ENCODE measurements at places on chromosomes 1 and 21.

DNA sequence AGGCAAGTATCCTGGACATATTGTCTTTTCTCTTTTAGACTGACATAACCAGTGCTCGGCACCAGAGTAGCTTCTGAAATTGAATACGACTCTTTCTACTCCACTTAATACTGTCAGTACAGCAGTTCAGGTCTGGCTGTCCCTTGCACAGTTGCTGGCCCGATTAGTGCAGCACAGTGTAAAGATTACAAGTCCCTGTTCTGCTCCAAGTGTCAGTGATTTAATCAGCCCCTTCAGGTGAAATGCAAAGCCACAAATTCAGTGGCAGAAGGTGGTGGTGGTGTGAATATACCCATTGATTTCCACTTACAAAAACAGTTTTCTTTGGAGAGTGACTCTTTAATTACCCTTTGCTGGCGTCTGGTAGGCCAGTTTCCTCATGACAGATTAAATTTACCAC lies 545.4 kb downstream of the ADGRL2 start:
- DNase-seq: no peak

DNA sequence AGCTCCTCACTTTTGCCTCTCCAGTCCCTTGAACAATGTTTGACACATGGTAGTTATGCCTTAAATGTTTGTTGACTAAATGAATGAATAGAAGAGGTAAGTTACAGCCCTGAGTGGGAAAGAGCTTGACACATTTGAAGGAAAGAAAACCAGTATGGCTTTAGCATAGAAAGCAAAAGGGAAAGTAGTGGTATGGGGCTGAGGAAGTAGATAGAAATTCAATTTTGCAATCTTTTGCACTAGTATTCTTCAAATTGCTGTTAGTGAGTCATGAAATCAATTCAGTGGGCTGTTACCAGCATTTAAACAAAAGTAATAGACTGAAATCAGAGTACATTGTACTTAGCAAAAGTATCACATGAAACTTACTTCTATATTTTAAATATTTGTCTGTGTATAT lies 21.1 kb downstream of the PLA2G4A start:
- no peak for DNase-seq

DNA sequence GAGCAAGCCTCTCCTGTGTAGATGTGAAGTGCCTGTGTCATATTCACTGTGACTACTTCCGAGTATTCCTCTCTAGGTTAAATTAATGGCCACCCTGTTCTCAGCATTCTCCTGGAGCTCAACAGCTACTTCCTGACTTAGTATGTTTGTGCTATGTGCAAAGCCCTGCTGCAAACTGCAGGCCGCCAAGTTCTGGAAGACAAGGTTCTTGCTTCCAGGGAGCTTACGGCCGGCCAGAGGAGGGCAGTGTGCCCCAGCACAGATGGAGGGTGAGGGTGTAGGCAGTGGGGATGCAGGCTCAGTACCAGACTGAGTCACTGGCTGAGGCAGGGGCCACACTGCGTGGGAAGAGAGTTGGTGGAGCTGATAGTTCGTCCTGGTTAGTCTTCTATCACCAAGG lies 43.2 kb downstream of the ELK4 start:
- no peak for DNase-seq

- no peak for DNase-seq
Observed at GRCh38 chr1:145795257-145795881, 28.5 kb downstream of the RNF115 start.

DNA sequence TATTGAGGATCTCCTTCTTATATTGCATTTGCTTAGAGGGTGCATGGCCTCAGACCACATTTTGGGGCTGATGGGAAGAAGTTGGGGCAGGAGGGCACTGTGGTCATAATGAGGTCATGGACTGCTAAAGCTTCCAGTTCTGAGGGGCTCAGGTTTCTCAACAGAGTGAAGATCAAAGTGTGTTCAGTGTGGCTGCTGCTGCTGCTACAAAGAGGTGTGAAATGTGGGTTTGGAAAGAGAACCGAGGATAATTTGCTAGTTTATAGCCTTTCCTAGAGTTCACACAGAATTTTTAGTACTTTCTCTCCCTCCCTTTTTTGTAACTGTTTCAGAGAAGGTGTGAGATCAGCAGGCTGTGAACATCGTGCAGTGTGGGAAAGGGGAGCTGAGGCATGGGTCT lies 73.3 kb downstream of the CACNA1E start:
- no peak for DNase-seq

GRCh38 chr1:166740668-166741276 lies 98.5 kb upstream of the POGK start:
- no peak for DNase-seq

DNA sequence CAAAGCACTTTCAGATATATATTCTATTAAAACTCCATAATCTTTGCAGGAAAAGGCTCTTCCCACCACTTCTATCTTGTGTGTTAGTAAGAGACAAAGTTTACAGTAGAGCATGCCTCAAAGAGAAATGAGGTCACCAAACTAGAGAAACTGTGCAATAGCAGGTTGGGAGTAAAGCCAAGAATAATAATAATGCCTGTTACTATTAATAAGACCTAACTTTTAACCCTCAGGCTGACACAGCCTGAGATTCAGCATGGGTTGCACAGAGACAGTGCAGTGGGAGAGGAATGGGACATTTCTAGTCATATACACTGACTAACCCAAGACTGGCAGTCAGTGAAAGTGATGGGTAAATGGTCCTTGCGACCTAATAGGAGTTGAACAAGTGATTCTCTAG lies 320.2 kb upstream of the NFIA start:
- DNase-seq: no peak

DNA sequence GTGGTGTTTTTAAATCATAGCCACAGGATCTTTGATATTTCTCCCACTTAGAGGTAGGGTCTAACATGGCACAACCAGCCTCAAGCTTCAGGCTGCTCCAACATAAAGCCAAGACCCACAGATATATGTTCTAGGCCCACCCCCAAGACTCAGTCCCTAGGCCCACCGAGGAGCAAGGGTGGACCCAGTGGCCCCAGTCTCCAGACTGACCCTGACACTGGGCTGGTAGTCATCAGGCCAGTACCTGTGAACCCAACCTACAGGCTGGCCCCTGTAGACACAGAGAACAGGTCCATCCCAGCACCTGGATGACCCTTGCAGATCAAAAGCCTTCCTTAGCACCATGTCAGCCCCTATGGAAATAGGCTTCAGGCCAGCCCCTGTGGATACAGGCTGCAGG lies 60.5 kb downstream of the NEGR1 start:
- no peak for DNase-seq

GRCh38 chr1:117832453-117832852 lies 97.0 kb downstream of the GDAP2 start:
- no peak for DNase-seq

- DNase-seq: no peak
Observed at GRCh38 chr1:28058971-28059878, 29.2 kb downstream of the EYA3 start.

GRCh38 chr1:114034567-114035303 lies 55.5 kb downstream of the OLFML3 start:
- no peak for DNase-seq

GRCh38 chr21:35864039-35864438 lies 196.3 kb downstream of the SETD4 start:
- no peak for DNase-seq

- no peak for DNase-seq
Observed at GRCh38 chr1:104621221-104621620, 871.5 kb downstream of the AMY1C start.

DNA sequence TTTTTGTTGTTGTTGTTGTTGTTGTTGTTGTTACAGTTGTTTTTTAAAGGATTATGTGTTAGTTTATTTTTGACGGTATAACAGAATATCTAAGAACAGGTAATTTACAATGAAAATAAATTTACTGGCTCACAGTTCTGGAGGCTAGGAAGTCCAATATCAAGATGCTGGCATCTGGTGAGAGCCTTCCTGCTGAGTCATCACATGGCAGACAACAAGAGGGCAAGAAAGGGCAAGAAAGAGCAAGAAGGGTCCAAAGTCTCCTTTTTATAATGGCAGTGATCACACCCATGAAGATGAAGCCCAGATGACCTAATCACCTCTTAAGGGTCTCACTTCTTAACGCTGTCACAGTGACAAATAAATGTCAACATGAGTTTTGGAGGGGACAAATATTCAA lies 142.1 kb downstream of the NEGR1 start:
- DNase-seq: no peak

DNA sequence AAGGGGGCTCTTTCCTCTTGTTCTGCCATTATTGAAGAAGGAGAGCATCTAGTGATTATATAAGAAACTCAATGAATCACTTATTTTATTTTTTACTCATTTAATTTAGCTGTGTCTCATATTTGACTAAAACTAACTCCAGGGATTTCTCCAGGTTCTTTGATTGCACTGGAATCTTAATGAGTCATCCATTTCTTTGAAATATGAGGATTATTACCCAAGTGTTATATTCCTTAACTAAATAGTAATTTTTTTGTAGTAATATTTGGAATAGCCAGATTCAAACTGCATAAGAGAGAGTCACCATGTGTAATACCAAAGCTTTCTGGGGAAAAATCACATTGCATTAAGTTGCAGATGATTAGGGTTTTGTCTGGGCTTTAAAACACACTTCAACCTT lies 59.5 kb downstream of the NTMT2 start:
- DNase-seq: no peak

- DNase-seq: no peak
Observed at GRCh38 chr1:85991261-85991660, 165.3 kb downstream of the COL24A1 start.

DNA sequence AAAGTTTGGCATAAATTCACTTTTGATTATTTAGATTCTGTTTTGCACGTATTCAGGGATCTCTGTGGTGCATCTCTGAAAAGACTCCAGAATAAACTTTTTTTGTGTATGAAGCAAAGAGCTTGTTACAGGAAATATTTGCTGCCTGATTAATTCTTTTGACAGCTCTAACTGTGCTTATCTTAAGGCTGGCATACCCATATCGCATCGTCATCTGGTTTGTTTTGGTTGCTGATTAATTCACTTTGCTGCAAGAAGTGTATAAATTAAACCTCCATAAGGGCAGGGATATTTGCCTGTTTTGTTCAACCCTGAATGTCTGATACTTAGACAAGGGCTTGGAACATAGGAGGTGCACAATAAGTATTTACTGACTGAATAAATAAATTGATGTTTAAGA lies 17.5 kb upstream of the DUSP10 start:
- DNase-seq: no peak

DNA sequence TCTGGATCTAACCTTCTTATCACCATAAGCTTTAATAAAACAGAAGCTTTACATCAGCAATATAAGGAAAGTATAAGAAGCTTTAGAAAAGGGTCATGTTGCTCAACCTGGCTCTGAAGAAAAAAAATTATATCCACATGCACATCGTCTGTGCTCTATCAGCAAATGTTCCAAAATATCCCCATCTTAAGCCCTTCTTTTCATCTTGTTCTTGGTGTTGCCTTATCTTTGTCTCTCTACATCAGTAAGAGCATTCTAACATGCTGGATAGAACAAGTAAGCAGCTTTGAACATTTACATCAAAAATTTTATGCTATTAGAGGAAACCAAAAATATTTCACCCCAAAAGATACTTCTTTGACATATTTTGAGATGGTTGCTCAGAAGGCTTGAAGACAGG lies 157.8 kb upstream of the SNX7 start:
- DNase-seq: no peak

DNA sequence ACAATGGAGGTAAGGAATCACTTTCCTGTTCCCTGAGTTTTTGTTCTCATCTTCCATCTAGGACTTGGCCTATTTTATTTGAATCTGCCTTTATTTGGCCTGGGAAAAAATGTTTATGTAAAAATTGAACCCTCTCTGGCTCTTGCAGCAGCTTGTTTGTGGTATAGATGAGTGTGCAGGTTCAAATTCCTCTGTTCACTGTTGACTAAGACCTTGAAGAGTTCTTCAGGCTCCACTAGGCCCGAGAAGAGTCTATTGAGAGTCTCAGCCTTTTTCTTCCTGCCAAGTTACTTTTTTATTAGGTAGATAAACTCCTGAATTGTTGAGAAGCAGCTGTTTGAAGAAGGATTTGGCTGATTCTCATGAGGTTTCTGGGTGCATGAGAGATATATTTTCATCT lies 248.8 kb upstream of the ADGRL2 start:
- DNase-seq: no peak

DNA sequence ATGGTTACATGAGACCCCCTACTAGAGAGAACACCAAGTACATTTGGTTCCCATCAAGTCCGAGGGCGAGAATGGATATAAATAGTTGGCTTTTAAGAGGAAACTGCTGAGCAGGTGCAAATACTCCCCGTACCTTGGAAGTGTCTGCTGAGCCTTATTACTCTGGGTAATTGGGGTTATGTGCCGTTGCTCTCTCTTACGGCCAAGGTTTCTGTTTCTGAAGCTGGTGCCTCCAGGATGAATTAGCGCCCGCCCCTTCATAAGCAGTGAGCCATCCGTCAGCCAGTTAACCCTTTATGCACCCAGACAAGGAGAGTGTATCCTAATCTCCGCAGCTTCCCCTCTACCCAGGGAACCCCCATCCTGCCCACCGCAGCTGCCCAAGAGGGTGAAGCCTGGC lies 90.4 kb upstream of the AJAP1 start:
- DNase-seq: no peak

- no peak for DNase-seq
Observed at GRCh38 chr1:31703431-31704270, at the start of gene COL16A1. TSS of gene COL16A1 (minus strand) at chr1:31704017. CDS start at chr1:31702193, 1,824 bp downstream.

- no peak for DNase-seq
Observed at GRCh38 chr1:8903908-8904650, 25.6 kb upstream of the ENO1 start.

DNA sequence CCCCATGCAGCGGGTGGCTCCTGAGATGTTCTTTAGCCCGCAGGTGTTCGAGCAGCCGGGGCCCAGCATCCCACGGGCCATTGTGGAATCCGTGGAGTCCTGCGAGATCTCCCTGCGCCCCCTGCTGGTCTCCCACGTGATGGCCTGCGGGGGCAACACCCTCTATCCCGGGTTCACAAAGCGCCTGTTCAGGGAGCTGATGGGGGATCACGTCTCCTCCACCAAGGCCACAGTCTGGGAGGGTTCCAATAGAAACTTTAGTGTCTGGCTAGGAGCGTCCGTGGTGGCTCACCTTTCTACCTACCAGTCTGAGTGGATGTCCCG lies 71.0 kb downstream of the ACTL8 start:
- peak; percentile 43 for DNase-seq

GRCh38 chr1:100077531-100077930 lies 55.2 kb downstream of the SASS6 start:
- no peak for DNase-seq

GRCh38 chr1:95169548-95169947 lies 52.4 kb downstream of the TLCD4 start:
- no peak for DNase-seq

DNA sequence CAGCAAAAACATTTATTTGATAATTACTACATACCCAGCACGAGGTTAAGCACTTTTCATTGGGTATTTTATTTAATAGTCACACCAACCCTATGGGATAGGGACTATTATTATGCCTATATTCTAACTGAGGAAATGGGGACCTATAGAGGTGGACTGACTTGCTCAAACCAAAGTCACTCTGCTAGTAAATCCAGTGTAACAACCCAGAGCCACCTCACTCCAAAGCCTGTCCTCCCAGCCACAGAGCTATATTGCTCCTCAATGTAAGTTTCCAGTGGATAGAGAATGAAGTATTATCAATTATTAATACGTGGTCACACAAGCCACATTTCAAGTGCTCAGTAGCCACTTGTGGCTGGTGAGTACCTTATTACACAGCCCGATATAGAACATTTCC lies 97.5 kb downstream of the RGS2 start:
- DNase-seq: no peak

Measured in activated naive CD4-positive, alpha-beta T cell treated with anti-CD3 and anti-CD28 coated beads, Interleukin-2, amount 10 ng/mL, durations not matched to agents 7 days and 5 days (primary cell).